Stimulated activated CD8-positive, alpha-beta memory T cell treated with anti-CD3 and anti-CD28 coated beads, Interleukin-4, amount 100 ng/mL, for 24 hours (primary cell): ENCODE measurements at places on chromosomes 5 and 9.
A peak's percentile ranks its signal among the peaks of the same experiment; 100 is the strongest.

DNA sequence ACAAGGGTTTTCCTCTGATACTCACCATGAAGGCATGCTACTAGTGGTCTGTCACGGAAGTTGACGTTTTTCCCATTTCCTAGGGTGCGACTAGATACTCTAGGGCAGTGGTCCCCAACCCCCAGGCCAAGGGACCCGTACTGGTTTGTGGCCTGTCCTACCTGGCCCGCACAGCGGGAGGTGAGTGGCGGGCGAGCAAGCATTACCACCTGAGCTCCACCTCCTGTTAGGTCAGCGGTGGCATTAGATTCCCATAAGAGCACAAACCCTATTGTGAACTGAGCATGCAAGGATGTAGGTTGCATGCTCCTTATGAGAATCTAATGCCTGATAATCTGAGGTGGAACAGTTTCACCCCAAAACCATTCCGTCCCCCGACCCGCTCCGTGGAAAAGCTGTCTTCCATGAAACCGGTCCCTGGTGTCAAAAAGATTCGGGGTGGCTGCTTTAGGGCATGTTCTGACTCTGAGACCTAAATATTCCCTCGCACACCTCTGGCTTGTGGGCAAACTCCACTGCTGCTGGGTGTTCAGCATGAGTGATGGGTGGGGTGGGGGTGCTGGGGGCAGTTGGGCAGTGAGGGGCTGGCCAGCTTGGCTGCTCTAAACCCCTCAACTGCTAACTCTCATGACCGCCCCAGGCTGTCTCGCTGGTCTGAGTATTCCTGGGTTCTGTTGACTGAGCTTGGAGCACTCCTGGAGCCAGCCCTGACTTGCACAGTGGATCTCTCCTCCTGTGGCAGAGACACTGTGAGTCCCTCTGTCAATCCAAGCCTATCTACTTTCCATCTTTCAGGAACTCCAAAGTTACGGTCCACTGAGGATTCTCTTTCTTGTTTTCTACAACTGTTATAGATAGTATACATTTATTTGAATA, 78.3 kb upstream of the NEK6 start:
- DNase-seq, result no peak

GRCh38 chr5:156174225-156174624, 152.7 kb upstream of the SGCD start:
- no peak for DNase-seq

GRCh38 chr9:79684711-79685575, 113.2 kb downstream of the TLE4 start:
- DNase-seq, result no peak

- no peak for DNase-seq
Measured at GRCh38 chr9:85204176-85204575, 534.6 kb downstream of the NTRK2 start.

GRCh38 chr9:81474125-81474524, 215.2 kb downstream of the TLE1 start:
- DNase-seq, result no peak

DNA sequence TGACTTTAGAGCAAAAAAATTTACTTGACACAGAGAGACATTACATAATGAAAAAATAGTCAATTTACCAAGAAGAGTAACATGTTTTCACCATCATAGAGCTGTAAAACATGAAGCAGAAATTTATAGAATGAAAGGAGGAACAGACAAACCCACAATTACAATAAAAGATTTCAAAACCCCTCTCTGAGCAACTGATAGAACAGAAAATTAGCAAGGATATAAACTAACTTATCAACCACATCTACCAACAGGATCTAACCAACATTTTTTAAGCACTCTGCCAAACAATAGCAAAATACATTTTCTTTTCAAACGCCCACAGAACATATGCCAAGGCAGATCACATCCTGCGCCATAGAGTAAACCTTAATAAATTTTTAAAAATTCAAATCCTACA, 17.9 kb downstream of the SLCO4C1 start:
- no peak for DNase-seq

DNA sequence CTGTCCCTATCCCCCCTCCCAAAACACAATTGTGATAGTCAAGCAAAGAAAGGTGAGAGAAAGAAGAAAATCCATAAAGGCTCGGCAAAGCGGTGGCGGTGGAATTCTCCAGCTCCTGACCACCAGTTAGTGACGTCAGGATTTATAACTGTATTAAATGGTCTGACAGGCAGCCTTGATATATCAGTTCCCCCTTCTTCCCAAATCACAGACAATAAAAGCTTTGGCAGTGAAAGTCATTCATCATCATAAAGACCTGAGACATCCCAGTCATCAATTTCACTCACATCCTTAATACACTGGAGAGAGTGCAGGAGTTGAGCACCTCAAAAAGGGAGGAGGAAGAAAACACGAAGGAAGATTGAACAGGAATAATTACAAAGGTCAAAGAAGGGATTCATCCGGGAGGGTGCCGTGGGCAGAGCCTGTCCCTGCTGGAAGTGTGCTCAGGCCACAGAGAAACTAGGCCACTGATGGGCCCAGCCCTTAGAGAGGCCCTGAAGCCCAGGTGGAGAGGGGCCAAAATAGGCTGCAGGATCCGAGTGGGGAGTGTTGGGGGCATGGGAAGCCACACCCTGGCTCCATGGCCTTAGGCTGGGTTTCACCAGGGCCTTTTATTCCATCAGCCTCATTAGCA, 131.9 kb downstream of the PAX5 start:
- DNase-seq, result no peak

- no peak for DNase-seq
Measured at GRCh38 chr9:136610426-136610825, 52.3 kb upstream of the EGFL7 start.

DNA sequence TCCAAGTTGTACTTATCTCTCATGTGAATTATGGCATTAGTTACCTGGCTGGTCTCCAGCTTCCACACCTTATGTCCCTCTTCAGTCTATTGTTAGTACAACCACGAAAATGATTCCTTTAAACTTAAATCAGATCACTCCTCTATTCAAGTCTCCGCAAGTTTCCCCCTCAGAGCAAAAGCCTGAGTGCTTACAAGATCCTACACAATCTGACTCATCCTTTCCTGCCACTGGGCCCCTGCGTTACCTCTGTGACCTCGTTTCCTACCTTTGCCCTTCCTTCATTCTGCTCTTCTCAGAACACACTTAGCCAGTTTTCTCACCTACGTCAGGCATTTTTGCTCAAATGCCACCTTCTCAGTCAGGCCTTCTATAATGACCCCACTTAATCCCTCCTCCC, 45.1 kb upstream of the GLIS3 start:
- DNase-seq, result peak; percentile 11

GRCh38 chr9:128006332-128006996, 25.7 kb upstream of the EEIG1 start:
- DNase-seq, result no peak

- DNase-seq, result no peak
Measured at GRCh38 chr5:16768184-16768583, 151.4 kb upstream of the RETREG1 start.
